ENCODE measurements at places on chromosomes 4 and X. TPM values are rescaled to one million over a fixed set of nuclear protein-coding genes. Genes with fewer than 3 reads are reported as not detected.

OTUD6A gene
- not detected for total RNA-seq

HSFX2 gene
- not detected for total RNA-seq

MAGEC3 gene
- not detected for total RNA-seq

H2BW2 gene
- total RNA-seq = not detected

CT55 gene
- not detected for total RNA-seq

TLR6 gene
- 1.5 TPM for total RNA-seq

SMR3B gene
- total RNA-seq = not detected

UGT2A3 gene
- not detected for total RNA-seq

GUCY1A1 gene
- total RNA-seq = 88.4 TPM

SPANXB1 gene
- total RNA-seq = not detected

VCX gene
- not detected for total RNA-seq

- no peak for DNase-seq
Measured at GRCh38 chr4:67674098-67674497, 26.9 kb downstream of the UBA6 start.

GRCh38 chrX:46572340-46572936, 1.1 kb upstream of the CHST7 start:
- DNase-seq = no peak

- DNase-seq = no peak
Measured at GRCh38 chr4:139532947-139533346, 23.1 kb downstream of the SETD7 start.

DNA sequence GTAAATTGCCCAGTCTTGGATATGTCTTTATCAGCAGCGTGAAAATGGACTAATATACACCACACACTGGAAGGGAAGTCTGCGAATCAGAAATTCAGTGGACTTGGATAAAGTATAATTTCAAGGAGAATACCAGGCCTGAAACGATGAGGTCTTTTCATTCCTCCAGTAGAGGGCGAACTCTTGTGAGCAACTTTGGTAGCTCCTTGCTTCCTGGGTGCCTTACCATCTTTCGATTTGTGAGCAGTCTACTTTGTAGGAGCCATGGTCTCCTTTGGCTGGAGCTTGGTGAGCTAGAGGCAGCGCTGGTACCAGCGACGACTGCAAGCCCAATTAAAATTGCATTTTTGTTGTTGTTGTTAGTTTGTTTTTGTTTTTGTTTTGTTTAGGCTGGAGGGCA, 791.9 kb downstream of the FAT4 start:
- no peak for DNase-seq

DNA sequence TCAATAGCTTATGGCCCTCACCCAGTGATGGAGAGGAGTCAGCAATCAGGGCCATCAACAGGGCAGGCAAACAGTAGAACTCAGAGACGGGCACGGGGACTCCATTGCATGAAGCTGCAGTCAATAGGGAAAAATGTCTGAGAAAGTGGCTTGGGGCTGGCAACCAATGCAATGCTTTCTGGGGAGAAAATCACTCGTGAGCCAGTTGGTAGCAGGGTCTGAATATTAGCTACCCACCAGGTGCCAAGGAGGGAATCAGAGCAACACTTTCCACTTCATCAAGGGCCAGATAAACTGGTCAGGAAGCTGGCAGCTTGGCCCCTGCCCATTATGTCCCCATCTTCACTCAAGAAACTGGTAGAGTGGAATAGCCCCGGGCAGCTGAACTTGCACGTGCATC, 80.7 kb downstream of the STARD8 start:
- no peak for DNase-seq

DNA sequence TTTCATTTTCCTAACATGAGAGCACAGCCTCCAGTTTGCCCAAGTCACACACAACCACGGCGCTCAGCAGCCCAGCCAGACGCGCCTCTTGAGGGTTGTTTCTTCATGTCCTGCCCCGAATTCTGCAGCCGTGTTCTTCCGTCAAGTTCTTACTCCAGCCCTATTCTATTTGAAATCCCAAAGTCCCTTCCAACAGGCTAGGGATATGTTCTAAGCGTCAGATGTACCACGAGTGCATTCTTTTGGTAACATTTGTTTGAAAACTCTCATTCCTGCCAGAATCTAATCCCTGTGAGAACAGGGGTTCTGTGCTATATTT, 23.1 kb downstream of the ACSL1 start:
- no peak for DNase-seq

DNA sequence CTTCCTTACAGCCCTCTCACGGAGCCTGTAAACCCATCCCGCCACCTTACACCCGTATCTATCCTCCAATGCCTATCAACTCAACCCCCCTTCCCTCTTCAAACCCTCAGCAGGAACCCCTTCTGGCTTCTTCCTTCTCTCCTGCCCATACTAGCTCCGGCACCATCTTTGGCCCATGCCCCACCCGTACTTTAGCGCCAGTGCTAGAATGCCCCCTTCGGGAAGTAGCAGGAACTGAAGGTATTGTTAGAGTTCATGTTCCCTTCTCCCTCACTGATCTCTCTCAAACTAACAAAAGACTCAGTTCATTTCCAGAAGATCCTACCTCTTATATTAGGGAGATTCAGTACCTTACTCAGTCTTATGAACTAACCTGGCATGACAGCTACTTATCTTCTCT, 2.7 kb upstream of the UGT2B15 start:
- DNase-seq = no peak

- DNase-seq = no peak
Measured at GRCh38 chr4:139898293-139898692, 232.7 kb downstream of the MGST2 start.

DNA sequence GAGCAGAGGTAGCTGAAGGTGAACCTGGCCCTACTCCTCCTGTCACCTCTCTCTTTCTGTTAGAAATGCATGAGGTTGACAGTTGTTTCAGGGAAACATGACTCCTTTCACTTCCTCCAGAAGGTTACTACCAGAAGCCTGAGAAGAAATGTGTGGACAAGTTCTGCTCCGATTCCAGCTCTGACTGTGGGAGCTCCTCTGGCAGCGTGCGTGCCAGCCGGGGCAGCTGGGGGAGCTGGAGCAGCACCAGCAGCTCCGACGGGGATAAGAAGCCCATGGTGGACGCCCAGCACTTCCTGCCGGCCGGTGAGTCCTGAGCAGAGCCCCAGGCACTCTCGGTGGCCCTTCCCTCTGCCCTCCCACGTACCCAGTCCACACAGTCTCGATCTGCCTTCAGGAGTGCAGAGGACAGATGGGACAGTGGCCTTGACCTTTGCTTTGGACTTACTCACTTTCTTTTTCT, 61.3 kb upstream of the TLR2 start:
- DNase-seq = no peak

DNA sequence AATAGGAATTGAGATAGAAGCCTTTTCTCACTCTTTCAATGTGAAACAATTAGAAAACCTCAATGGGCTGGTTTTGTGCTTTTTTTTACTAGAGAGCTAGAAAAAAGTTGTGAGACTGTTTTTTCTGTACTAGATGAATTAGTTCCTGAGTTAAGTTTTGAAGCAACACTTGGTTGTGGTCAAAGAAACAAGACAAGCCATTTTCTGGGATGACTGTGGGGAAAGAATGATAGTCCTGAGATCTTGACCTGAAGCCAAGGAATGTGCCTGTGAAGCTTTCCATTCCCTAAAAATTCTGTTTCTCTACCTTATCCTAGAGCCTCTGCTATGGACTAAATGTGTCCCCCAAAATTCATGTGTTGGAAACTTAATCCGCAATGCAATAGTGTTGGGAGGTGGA, 157.8 kb upstream of the TLL1 start:
- no peak for DNase-seq

- DNase-seq = no peak
Measured at GRCh38 chrX:73289039-73289438, 74.4 kb upstream of the NAP1L2 start.

DNA sequence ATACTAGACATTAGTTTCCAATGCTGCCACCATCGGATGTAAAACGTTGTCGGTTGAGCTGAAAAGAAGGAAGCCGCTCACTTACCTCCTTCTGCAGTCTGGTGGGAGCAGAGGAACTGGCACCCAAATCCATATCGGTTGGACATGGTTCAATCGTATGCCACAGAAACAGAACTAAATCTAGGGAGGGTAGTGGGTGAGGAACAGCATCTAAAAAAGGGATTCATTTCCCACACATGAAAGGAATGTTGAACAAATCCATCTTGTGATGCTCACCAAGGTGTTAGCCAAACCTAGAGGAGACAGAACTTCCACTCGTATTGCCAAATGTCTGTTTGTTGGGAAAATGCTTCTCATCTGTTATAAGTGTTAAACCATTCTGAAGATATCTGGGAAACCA, 532.7 kb downstream of the NLGN4X start:
- no peak for DNase-seq

DNA sequence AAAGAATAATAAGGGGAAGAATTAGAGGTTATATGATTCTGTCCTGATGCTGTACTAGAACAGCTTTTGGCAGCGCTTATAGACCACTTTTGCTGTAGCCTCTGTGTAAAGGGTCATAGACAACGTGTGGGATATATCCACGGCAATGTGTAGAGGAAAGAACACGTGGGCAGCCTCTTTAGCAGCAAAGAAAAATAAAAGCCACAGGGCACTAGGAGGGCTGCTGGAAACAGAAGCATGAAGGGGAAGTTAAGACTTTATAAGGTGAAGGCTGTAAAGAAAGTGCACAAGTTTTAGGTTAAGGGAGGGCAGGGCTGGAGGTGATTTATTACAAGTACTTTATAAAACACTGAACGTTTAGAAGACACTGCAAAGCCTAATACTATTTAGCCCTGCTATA, 20.1 kb upstream of the PHEX start:
- DNase-seq = no peak

GRCh38 chr4:185101354-185101890, 41.6 kb upstream of the SLC25A4 start:
- DNase-seq = no peak

DNA sequence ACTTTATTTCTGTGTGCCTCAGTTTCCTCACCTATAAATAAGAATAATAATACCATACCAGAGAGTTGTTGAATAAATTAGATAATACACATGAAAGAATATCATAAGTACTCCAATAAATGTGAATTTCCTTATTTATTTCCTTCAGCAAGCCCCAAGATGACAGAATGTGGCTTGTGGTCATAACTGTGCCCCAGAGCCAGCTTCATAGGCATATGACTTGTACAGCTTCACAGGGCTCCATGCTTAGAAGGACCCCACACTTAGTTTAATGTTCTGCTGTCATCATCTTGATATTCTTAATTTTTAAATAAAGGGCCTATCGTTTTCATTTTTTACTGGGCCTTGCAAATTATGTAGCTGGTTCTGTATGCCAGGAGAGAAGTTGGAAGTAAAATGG, 25.3 kb downstream of the VSIG4 start:
- DNase-seq = no peak

DNA sequence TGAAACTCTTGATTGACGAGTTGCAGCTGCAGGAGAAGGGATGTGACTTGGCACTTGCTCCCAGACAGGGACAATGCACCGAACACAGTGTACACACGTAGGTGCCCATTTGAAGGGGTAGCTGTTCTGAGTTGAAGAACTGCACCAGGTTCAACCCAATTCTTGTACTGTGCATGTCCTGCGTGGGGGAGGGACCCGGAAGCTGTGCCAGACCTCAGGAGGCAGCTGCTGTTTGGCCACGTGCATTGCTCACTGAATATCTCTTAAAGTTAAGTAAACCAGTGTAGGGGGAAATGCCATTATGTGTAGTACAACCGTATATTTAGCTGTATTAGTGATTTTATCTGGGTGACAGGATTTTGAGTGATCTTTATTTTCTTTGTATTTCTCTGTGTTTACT, 12.0 kb upstream of the RBBP7 start:
- no peak for DNase-seq

GRCh38 chr4:160276785-160277325, 1174.0 kb downstream of the RAPGEF2 start:
- DNase-seq = no peak
